DND-41 (cell line): ENCODE measurements at places on chromosomes 6 and 20.

- DNase-seq: no peak
These were observed 87.1 kb upstream of the PAK5 start for GRCh38 chr20:9926007-9926406.

- no peak for DNase-seq
These were observed 12.8 kb downstream of the MYLK4 start for GRCh38 chr6:2737885-2738284.

DNA sequence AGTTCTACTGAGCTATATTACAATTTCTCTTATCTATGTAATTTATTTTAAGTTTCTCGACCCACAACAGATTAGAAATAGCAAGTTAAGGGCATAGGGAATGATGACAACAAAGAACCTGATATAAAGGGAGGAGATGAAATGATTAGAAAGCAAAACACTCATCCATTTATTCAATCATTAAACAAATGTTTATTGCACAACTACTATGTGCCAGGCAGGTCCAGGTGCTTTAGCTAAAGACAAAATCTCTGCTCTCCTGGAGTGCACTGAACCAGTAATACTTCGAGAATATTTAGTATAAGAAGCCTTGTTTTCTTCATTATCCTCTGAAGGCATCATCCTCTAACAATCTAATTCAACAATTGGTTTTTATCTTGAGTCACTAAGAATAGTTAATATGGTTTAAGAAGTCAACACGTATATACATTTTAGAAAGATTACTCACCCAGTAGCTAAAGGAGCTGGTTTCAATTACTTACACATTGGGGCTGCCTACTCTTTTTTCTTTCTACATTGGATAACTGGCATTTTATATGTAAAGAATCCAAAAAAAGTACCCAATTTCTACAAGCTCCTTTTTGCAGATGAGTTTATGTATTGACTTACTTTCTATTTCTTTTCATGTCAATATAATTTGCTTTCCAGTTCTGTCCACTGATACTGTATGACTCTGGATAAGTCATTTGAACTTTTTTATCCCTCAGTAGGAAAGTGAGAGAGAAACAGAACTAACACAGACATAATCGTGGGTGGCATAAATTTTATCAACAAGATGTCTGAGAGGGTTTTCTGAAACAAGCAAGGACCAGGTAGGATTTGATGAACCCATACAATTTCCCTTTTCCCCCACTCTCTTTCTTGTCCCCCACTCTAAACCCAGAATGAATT lies 312.6 kb downstream of the CLIC5 start:
- no peak for DNase-seq

DNA sequence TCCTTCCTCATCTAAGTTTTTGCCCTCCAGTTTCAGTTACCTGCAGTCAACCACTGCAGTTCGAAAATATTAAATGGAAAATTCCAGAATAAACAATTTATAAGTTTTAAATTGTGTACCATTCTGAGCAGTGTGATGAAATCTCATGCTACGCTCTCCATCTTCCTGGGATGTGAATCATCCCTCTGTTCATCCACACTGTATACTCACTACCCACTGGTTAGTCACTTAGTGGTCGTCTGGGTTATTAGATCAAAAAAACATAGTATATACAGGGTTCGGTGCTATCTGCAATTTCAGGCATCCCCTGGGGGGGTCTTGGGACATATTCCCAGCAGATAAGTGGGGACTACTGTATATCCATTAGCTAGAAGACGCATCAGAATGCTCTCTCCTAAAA lies 151.9 kb upstream of the SLC22A16 start:
- DNase-seq: no peak

DNA sequence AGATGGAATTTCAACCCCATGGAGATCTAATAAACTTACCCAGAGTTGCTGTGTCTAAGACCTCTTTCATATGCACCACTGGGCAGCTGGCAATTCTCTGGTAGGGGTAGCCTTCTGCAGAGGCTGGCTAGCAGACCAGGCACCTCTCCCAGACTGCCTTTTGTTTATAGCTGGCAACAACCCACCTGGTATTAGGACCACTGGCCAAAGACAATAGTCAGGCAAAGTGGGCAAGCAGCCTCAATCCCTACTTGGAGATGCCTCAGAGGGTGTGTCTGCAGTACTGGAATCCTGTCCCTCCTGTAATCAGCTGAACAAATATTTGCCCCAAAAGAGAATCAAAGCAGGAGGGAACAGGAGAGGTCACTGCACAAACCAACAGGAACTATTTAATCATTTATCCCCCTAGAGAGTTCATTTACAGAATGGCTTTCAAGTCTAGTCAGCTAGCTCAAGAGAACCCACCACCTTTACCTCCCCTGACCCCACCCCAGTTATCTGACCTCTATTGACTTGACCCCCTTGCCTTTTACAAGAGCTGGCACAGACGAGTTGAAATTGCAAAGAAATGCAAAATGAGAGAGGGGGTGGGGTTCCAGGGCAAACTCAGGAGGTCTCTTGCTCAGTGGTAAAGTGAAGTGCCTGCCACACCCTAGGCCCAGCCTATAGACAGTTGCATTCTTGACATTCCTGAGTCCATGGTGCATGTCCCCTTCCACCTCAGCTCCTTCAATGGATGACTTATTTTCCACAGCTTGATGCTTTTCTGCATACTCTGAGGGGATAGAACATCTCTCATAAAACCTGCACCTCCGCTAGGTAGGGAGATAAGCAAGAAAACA lies 2.8 kb downstream of the BCL2L1 start:
- peak; percentile 32 for DNase-seq

DNA sequence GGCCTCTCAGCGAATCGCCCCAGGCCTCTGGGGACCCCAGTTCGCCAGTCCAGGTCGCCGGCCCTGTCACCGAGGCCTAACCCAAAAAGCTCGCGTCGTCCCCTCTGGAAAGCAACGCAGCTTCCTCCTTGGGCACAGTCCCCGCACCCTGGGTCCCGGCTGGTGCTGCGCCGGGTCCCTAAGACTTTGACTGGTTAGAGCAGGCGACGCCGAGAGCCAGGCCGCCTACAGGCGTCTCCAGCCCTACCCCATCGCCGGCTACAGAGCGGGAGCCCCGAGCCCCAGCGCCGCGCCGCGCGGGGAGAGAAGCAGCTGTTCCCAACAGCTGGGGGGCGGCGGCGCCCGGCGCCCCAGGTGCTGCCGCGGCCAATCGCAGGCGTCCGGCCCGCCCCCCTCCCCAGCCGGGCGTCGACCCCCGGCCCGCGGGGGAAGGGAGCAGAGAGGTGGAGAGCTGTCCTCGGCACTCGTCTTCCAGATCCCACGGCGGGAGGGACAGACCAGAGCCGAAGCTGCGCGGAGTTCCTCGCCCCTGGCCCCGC lies 540 bp upstream of the RBM24 start:
- no peak for DNase-seq

DNA sequence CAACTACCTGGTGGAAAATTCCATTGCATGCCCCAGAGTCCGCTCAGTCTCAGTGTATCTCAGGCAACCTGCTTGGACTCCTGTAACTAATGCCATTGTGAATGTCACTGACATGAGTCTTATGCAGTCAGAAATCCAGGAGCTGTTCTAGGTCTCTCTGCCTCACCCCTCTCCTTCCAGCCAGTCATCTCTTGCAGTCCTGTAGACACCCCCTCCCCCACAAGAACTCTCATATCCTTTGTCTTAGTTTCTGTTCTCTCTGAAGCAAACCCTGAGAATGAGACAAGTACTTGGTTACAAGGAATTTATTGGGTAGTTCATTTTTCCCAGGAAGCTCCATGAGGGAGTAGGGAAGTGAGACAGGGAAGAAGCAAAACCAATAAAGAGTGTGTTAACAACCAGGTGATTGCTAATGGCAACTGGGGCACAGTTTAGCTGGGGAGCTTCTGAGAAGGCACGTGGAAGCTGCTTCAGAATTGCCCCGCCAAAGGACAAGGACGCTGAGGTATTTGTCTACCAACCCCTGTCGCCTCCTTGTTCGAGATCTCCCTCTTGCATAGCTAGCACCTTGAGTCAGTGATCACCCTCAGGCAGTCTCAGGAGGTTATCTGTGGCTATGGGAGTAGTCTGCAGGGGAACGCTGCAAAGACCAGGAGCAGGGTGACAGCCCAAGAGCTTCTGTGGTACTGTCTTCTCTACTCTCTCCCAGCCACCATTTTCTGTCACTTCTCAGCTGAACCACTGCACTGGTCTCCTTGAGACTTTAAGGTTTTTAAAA lies 911.4 kb upstream of the FLRT3 start:
- DNase-seq: no peak

GRCh38 chr20:44501448-44501847 lies 20.4 kb downstream of the SERINC3 start:
- DNase-seq: no peak

DNA sequence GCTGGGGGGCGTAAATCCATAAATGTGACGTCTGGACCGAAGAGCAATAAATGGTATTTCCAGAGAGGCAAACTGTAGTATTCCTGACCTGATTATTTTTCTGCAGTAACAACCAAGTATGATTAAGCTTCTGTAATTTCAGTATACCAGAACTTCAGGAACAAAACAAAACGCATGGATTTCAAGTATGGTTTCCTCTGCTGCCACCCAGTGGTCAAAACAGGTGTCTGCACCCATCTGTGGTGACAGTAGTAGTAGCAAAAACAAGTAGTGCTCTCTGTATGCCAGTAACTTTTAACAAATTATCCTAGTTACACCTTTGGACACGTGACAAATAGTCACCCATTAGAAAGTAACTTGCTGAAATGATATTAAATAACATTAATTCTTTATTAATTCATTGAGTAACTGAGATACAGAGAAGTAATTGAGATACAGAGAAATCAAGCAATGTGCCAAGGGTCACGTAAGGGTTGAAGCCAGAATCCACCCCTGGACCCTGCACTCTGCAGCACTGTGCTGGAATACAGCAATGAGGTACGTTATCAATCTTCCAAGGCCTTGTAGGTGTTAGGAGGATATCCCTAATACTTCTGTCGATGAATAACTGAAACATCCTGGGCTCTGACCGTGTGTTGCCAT lies 7.9 kb downstream of the CALHM4 start:
- DNase-seq: peak; percentile 75

GRCh38 chr6:163019926-163020325 lies 292.2 kb downstream of the PACRG start:
- no peak for DNase-seq

DNA sequence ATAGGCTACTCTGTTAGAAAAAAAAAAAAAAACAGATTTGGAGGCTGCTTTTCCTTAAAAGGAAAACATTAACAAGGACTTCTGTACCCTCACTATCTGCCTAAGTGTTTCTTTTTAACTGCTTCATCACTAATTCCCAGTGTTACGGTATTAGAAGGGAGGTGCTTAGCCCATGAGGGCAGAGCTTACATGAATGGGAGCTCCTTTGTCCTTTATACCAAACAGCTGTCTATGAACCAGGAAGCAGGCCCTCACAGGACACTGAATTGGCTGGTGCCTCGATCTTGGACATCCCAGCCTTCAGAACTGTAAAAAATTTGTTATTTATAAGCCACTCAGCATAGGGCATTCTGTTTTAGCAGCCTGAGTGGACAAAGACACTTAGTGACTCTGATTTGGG lies 215.6 kb upstream of the NRSN1 start:
- no peak for DNase-seq

GRCh38 chr6:78525976-78526375 lies 341.4 kb upstream of the IRAK1BP1 start:
- DNase-seq: no peak

- DNase-seq: no peak
These were observed 191.7 kb upstream of the RIN2 start for GRCh38 chr20:19566226-19566945.
